Stimulated activated CD8-positive, alpha-beta memory T cell treated with anti-CD3 and anti-CD28 coated beads, Interleukin-7, amount 100 ng/mL, for 1 hour (primary cell): ENCODE measurements at places on chromosomes 12 and 14.
A peak's percentile ranks its signal among the peaks of the same experiment; 100 is the strongest.

DNA sequence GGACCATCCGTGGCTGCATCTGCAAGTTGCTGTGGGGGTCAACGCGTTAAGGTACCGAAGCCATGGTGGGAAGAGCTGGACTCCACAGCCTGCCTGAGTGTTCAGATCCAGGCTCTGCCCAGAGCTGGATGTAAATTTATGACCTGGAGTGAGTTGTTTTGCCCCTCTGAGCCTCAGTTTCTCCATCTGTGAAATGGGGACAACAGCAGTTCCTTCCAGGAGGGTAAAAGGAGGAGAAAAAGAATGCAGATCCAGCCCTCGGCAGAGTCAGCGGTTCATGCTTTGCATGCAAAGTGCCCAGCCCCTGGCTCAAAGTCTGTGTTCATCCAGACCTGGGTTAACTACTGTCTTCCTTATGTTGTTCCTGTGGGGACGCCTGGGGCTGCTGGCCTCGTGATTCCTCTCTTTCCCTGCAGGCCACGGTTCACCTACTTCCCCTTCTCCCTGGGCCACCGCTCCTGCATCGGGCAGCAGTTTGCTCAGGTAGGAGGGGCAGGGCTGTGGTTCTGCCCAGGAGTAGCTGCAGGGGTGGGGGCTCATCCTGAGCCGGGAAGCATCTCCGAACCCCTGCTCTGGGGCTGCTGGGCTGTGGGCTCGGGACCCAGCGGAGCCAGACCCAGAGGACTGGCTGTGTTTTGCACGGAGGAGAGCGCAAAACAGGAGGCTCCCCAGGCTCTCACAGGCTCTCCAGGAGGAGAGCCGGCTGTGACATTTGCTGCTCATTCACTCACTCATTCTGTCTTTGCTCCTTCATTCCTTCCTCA, 41.9 kb downstream of the CYP46A1 start:
- DNase-seq: no peak

DNA sequence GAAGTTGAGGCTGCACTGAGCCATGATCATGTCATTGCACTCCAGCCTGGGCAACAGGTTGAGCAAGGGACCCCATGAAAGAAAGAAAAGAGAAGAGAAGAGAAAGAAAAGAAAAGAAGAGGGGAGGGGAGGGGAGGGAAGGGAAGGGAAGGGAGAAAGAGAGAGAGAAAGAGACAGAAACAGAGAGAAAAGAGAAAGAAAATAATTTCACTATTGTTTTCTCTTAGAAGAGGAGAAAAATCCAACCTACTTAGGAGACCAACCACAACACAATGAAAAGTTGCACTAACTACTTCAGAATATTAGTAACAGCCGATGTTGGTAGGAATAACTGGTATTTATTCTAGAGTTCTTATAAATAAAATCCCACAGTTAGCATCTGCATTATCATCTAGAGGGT, 9.6 kb downstream of the TRAPPC6B start:
- DNase-seq: no peak

GRCh38 chr14:71773898-71774481, 158.2 kb upstream of the RGS6 start:
- no peak for DNase-seq

DNA sequence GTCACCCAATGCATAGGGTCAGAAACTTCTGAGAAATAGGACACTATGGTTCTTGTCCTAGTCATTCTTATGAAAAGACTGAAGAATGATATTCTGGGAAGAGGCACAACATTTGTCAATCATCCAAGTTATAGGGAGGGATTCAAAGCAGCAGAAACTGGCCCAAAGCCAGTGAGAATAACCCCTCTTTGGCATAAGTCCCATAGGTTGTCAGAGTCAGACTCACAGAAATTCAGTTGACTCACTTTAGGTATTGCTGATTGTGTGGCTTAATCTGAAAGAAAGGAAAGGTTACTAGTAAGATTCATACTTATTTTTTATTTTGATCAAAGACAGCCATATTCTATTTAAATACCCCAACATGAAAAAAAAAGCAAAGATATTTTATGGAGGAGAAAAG, 151.0 kb downstream of the SRGAP1 start:
- DNase-seq: no peak

GRCh38 chr12:119672194-119672593, 4.3 kb downstream of the PRKAB1 start:
- DNase-seq: no peak

DNA sequence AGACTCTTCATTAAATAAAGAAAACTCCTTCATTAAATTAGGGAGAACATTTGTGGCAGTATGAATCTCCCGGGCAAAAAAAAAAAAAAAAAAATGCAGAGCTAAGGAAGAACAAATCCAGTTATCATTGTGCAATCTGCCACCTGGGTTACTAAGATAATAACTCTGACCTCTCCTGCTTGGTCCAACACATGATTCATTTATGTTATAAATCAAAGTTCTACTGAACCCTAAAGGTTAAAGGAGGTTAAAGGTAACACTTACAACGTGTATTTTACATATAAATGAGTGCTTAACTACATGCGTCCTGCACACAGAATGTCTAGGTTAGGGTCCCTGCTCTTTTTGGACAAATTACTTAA, 4.2 kb downstream of the TGFB3 start:
- DNase-seq: no peak

DNA sequence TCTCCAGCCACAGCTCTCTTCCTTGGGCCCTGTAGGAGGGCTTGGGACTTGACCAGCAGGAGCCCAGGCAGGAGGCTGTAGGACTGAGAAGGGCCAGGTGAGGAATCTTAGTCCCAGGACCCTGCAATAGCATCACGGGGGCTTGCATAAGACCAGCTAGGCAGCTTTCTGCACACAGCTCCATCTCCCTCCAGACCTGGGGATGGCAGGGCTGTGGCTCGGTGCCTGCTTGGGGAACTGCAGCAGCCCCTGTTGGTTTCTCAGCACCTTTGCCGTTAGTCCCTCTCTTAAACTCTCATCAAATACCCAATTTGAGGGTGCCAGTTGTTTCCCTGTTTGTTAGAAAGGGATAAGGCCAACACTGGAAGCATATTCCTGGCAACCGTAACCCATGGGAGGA, 14.3 kb downstream of the DIO3 start:
- no peak for DNase-seq

DNA sequence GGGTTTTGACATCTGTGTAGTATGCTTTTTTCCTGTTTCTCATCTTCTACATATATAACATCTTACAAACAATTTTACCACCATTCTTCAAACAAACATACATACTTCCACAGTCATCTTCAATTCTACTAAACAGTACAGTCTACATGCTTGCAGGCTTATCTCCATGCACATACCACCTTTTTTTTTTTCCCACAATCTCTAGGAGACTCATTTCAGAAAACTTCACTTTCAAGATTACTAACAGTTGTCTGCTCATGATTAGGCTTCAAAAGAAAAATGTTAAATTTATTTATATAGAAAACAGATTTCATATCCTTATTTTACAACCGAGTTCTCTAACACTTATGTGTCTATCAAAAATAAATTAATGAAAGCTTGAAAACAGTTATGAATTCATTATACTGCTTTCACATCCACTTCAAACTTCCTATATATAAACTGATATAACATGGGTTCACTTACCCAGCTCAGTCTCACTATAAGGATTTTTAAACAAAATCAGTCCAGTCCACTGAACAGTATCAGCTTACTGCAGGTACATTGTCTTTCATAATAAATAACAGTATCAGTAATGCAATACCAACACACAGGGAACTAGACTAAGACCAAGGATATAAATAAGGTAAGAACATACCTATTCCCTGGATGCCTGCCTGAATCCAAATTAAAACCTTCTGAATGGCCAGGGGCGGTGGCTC, 42.5 kb downstream of the LRP6 start:
- no peak for DNase-seq

GRCh38 chr14:100297320-100298300, 8.6 kb downstream of the SLC25A29 start:
- no peak for DNase-seq

DNA sequence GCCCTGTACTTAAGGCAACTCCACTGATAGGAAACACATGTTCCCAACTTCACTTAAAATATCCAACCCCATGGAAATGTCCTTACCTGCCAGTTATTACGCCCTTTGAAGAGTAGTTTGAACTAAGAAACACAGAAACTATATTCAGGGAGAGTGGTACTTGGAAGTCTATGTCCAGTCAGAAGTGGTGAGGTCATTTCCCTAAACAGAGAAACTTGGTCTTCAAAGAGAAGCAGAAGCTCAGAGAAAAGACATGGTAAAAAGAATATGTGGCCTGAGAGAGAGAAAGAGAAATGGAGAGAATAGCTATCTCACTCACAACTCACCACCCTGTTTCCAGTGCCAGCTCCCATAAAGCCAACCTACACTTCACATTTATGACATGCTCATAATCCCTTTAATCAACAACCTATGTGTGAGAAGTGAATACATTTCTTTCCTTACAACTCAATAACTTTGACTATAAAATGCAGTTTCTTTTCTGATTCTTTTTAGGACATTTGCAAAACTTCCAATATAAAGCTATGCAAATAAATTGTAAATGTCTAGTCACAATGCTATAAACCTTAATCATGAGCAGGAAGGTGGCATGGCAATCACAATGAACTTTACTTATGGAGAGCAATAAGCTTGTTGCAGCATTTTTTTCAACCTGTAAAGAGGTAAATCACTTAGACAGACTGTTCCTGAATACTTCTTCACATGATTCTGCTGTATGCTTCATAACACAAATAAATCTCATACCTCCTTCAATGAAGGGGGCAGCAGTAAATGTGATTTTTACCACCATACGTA, 67.1 kb downstream of the CPNE8 start:
- DNase-seq: no peak

DNA sequence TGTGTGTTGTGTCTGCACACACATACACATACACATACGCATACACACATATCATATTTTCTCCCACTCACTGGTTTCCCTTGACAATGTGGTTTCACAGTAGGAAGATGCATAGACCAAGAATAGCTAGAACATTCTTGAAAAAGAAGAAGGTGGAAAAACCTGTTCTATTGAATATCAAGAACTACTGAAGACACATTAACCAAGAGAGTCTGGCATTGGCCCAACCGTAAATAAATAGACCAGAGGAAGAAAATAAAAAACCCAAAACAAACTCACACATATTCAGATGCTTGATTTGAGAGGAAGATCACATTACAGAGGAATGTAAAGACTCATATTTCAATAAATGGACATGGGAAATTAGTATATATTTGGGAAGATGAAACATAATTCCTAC, 311.3 kb downstream of the FOXG1 start:
- no peak for DNase-seq

- DNase-seq: no peak
Observed at GRCh38 chr12:86379337-86379736, 123.1 kb upstream of the MGAT4C start.

- DNase-seq: no peak
Observed at GRCh38 chr12:119744900-119745606, 77.1 kb downstream of the PRKAB1 start.

DNA sequence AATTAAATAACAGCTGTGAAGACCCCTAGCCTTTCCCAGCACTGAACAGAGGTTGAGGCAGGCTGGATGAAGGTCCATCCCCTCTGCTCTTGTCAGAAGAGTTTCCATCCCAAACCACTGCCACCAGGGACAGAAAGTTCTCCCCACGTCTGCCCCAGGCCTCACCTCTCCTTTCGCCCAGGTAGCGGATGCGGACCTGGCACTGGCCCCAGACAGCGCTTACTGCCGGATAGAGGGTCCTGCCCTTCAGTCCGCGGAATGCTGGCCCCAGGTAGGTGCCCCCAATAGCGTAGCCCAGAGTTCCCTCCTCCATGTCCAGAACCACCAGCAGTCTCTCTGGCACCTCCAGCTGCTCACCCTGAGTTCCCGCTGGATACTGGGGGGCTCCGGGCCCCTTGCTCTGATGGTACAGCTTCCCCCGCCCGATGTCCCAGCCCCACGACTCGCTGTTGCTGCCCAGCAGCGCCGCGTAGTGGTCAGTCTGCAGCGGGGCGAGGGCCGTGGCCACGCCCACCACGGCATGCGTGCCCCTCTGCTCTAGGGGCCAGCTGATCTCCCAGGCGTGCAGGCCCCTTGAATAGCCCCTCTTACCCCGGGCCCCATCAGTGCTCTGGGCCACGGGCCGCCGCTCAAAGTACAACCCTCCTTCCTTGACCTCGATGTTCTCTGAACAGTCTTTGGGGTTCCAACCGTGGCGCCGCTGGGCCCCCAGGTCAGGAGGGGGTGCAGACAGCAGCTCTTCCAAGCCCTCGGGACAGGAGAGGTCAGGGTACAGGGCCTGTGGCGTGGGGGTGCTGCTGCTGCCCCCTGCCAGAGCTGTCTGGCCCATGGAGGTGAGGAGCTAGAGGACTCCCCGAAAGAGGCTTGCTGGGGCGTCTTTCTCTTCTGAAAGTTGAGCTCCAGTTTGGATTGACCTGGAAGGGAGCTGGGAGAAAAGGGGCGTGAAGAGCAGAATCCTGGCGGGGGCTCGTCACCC, 742 bp downstream of the SPSB2 start:
- DNase-seq: peak; percentile 74

DNA sequence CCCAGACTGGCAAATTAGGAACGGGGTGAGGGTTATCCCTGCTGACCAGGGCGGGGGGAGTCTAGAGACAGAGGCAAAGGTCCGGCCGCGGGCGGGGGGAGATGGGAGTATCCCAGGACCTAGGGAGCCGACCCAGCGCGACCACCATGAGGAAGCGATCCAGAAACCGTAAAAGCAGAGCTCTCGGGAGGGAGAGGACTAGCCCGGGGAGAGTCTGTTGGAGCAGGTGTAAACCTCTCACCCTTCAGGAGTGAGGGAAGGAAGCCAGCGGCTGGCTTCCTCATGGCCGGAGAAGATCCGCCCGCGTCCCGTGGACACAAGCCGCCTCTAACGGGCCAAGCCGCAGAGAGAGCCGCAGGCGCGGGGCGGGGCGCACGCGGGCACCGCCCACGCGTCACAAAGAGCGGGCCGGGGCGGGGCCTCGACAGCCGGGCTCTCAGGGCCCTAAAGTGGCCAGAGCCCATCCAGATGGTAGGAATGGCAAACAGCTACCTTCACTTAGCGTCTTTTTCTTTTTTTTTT, at the start of gene ACRBP:
TSS of gene ACRBP (minus strand) at position 350 of the 522 bp plus-strand sequence. CDS start at position 284, 66 bp downstream.
- no peak for DNase-seq

GRCh38 chr14:50920482-50921230, 23.6 kb downstream of the PYGL start:
- no peak for DNase-seq

- no peak for DNase-seq
Observed at GRCh38 chr12:132827763-132828703, 636 bp downstream of the GOLGA3 start.

- DNase-seq: no peak
Observed at GRCh38 chr12:91171476-91171875, 11.1 kb downstream of the DCN start.

DNA sequence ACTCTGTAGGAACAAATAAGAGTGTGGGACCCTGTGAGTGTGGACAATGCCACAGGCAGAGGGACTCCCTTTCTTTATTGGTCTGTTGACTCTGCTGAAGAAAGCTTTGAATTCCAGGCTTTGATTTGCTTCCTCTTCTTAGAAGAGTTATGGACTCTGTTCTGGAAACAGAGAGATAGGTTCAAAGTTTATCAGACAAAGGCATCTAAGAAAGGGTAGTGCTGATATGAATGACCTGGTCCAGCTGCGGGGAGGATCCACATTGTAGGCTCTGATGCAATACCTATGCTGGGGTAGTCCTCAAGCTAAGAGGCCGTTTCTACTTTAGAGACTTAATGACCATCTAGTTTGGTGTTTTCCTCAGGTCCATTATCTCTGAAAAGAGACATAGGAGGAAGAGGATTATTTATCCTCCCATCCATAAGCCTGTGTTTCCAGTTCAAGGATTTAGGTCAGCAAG, 10.7 kb upstream of the IKZF4 start:
- no peak for DNase-seq
